ENCODE measurements at places on chromosomes 4 and X.

- DNase-seq = no peak
Observed at GRCh38 chr4:8061573-8061972, 97.0 kb downstream of the ABLIM2 start.

DNA sequence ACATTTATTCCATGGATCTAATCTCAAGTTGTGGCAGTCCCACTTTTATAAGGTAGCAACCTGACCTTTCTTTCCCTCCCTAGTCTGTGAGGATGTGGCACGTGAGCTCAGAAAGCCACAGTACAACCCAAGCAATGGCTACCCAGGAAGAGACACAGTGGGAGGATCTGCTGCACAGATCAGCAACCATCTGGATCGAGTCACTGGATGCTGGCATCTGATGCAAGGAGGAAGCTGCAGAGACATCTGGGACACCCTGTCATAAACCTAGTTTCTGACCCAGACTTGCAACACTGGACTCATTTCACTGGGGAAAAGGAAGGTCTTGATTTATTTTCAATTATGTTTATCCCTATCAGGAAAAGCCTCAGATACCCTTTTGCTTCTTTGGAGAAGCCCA lies 327.1 kb downstream of the PAPSS1 start:
- DNase-seq = no peak

DNA sequence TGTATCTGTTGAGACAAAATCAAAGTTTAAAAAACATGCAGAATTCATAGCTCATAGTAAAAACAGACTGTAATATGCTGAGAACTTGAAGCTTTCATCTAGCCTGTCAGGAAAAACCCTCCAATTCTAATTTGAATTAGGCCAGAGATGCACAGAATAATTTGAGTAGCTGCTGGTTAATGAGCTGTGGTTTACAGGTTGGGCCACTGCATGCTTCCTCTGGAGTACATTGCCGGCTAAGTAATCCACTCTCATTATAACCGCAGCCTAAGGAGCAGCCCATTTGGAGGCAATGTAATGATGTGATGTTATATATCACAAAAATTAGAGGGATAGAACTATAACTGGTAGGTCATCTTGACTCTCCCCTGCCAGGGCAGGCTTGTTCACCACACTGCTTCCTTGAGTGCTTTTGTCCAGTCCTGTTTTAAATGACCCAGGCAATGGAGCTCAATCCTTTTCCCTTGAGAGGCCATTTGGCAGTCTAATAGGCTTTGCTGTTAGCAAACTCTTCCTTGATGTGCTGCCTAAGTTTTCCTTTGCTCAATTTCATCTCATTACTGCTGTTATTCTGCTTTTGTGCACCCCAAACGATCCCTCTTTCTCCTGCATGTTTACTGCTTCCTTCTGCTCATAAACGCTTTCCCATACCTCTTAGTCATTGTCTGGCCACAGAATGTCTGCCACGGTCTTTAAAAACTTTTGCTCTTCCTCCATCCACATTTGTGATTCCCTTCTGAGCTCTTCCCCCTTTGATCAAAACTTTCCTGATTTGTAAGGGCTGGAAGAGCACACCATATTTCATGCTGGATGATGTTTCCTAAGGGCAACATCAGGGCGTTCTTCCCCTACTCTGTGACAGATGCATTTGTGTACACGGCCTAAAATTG lies 230.9 kb downstream of the C4orf33 start:
- no peak for DNase-seq

GRCh38 chr4:183366206-183366835 lies 44.1 kb upstream of the CLDN24 start:
- no peak for DNase-seq

DNA sequence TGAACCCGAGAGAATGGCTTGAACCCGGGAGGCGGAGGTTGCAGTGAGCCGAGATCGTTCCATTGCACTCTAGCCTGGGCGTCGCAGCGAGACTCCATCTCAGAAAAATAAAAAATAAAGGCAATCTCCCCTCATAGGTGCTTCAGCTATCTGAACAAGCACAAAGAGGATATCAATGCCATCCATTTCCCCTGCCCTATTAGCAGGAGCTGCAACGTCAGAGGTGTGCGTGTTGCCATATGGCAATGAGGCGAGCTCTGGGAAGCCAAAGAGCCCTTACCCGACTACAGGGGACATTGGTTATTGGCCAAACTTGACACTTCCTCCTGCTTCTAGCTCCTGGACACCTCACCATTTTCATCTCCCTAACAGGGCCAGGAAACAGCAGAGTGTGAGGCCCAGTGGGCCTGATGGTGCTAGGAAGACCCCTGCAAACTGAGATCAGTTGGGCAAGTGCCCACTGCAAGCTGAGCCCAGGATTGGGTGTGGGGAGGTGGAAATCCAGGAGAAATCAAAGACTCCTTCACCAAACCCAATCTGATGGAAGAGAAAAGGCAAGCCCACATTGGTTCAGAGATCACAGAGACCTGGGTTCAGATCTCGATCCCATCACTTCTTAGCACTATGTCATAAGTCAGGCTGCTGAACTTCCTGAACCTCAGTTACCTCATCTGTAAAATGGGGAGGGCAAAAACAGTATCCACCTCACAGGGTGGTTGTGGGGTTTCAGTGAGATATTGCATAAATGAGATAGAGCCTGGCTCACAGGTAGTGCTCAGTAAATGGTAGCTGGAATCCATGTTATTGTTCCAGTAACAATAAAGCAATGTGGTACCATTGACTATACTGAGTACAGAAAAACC lies 21.2 kb downstream of the SLC25A5 start:
- no peak for DNase-seq

DNA sequence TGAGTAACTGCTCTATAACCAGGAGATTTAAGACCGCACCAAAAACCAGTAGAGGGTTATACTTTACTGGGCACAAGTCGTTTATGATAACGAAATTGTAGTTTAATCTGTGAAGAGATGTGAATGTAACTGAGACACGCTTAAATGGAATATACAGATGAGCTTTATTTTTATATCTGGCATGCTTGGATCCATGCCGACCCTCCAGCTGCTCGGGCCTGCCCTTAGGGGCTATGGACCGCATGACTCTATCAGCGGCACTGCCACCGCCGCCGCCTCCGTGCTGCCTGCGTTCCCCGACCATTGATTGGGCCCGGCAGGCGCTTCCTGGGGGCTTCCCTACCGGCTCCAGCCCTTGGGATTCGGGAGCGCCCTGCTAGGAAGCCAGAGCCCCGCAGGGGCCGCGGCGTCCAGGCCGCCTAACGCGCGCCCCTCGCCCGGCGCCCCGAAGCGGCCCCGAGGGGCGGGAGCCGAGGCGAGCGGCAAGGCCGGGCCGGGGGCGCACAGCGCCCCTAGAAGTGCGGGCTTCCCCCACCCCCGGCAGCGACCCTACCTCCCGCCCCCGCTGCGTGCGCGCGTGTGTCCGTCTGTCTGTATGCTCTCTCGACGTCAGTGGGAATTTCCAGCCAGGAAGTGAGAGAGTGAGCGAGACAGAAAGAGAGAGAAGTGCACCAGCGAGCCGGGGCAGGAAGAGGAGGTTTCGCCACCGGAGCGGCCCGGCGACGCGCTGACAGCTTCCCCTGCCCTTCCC lies at the start of gene NFKB1:
NFKB1 (plus strand) TSS at position 664 of the 751 bp plus-strand sequence. CDS start 24,160 bp downstream, outside the sequence.
- DNase-seq = peak; percentile 55

All from occipital lobe (tissue), 3 donors.